Fibroblast of lung (primary cell): ENCODE measurements at places on chromosomes 6 and 20. TPM values are rescaled to one million over a fixed set of nuclear protein-coding genes. Genes with fewer than 3 reads are reported as not detected.

GRCh38 chr6:120545353-120545752, 788.9 kb downstream of the TBC1D32 start:
- no peak overlapping the region for H3K27ac ChIP-seq
- no peak overlapping the region for H3K4me3 ChIP-seq
- H3K36me3 ChIP-seq: no peaks in the 10 kb centered on the region
- H3K4me1 ChIP-seq: no peaks in the 10 kb centered on the region
- H3K27me3 ChIP-seq: no peaks in the 10 kb centered on the region

DNA sequence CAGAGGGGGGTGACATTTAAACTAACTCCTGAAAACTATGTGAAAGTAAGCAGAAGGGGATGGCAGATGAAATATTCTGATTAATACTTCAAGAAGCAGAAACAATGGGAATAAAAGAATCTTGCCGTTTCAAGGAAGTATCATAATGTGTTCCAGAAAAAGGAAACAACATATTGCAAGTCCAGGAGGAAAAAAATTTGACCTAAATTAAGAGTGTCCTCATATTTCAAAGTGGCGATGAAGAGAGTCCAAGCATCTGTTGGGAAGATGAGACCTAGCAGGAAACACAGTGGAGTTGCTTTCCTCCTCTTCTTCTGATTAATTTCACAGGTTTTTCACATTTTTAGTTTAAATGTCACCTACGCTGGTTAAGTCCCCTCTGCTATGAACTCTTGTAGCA, 45.6 kb upstream of the TNFAIP3 start:
- peaks cover 17% of the 10 kb centered on the region for H3K4me1 ChIP-seq
- no peaks in the 10 kb centered on the region for H3K27me3 ChIP-seq
- H3K27ac ChIP-seq: peak overlapping the region; percentile 49
- no peak overlapping the region for H3K4me3 ChIP-seq
- no peaks in the 10 kb centered on the region for H3K36me3 ChIP-seq
- DNase-seq: no peak

DNA sequence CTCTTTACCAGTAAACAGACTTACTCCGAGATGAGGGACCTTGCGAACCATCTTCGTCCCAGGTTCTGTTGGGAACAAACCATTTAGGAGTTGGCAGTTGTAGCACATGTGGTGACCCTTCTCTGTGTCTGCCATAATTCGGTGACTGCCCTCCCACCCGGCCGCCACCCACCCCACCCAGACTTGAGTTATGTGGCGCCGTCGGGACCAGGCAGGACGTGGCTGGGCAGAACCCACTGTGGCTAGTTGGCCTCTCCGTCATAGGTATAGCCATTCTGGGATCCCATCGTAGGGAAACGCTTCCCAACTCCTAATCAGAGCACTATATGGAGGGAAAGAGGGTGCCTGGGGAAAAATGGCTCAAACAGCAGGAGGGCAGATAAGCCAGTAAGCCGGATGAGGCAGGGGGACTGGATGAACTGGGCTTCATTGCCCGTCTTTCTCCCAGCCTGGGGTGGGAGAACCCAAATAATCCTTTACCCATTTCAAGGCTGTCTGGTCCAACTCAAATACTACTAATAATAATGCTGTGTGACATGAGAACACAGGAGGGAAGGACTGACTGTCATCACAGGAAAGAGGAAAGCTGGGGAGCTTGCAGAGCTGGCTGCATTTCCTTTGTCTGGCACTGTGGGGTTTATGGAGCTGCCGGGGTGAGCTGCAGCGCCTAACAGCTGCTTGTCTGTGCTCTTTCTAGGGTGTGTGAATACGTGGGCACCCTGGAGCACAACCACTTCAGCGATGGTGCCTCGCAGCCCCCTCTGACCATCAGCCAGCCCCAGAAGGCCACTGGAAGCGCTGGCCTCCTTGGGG, 73.0 kb upstream of the PBOV1 start:
- no peaks in the 10 kb centered on the region for H3K36me3 ChIP-seq
- no peak overlapping the region for H3K4me3 ChIP-seq
- H3K27me3 ChIP-seq: no peaks in the 10 kb centered on the region
- no peak overlapping the region for H3K27ac ChIP-seq
- DNase-seq: no peak
- H3K4me1 ChIP-seq: no peaks in the 10 kb centered on the region

- H3K36me3 ChIP-seq: no peaks in the 10 kb centered on the region
- no peak overlapping the region for H3K27ac ChIP-seq
- no peak overlapping the region for H3K4me3 ChIP-seq
- no peaks in the 10 kb centered on the region for H3K4me1 ChIP-seq
Measured at GRCh38 chr6:25898289-25898977, 24.4 kb upstream of the SLC17A3 start.

Gene COL11A2
- 0.17 and 0.26 TPM in 2 replicates for total RNA-seq

- no peaks in the 10 kb centered on the region for H3K36me3 ChIP-seq
- no peak overlapping the region for H3K4me3 ChIP-seq
- H3K27me3 ChIP-seq: no peaks in the 10 kb centered on the region
- no peak overlapping the region for H3K27ac ChIP-seq
- no peaks in the 10 kb centered on the region for H3K4me1 ChIP-seq
- DNase-seq: no peak
Measured at GRCh38 chr6:117795234-117795633, 111.8 kb upstream of the SLC35F1 start.

Gene TMEM244
- not detected in 2 replicates for total RNA-seq

GRCh38 chr6:1773700-1774099, 164.0 kb downstream of the FOXC1 start:
- H3K4me3 ChIP-seq: no peak overlapping the region
- peaks cover 9% of the 10 kb centered on the region for H3K4me1 ChIP-seq
- H3K27ac ChIP-seq: no peak overlapping the region
- H3K36me3 ChIP-seq: no peaks in the 10 kb centered on the region
- H3K27me3 ChIP-seq: no peaks in the 10 kb centered on the region

GRCh38 chr6:14386668-14387067, 269.1 kb downstream of the CD83 start:
- H3K4me3 ChIP-seq: no peak overlapping the region
- no peaks in the 10 kb centered on the region for H3K36me3 ChIP-seq
- no peaks in the 10 kb centered on the region for H3K27me3 ChIP-seq
- no peaks in the 10 kb centered on the region for H3K4me1 ChIP-seq

GRCh38 chr20:19347943-19348456, 135.6 kb downstream of the SLC24A3 start:
- DNase-seq: no peak
- no peak overlapping the region for H3K27ac ChIP-seq
- H3K27me3 ChIP-seq: no peaks in the 10 kb centered on the region
- no peak overlapping the region for H3K4me3 ChIP-seq
- H3K4me1 ChIP-seq: no peaks in the 10 kb centered on the region

- H3K4me1 ChIP-seq: peaks cover 10% of the 10 kb centered on the region
- peak overlapping the region; percentile 14 for H3K4me3 ChIP-seq
- H3K36me3 ChIP-seq: no peaks in the 10 kb centered on the region
- H3K27ac ChIP-seq: no peak overlapping the region
Measured at GRCh38 chr6:35719830-35720733, 16.8 kb upstream of the ARMC12 start.

Gene GUCA1A
- total RNA-seq: under 0.01 and 0.33 TPM in 2 replicates

DNA sequence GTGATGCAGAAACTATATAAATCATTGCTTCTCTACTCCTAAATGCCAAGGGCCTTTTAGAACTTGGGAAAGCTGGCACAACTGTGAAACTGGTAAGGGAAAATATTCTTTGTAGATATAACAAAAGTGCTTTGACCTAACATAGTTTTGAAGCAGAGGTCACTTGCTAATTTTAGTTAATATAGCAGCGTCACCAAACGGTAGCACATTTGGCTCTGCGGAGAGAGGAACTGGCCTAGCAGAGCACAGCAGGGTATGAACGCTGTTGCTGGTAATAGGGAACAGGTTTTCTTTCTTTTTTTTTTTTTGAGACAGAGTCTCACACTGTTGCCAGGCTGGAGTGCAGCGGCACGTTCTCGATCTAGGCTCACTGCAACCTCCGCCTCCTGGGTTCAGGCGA, 67.4 kb downstream of the ECT2L start:
- no peak overlapping the region for H3K27ac ChIP-seq
- no peak overlapping the region for H3K4me3 ChIP-seq
- DNase-seq: no peak
- H3K4me1 ChIP-seq: no peaks in the 10 kb centered on the region
- H3K36me3 ChIP-seq: no peaks in the 10 kb centered on the region
- no peaks in the 10 kb centered on the region for H3K27me3 ChIP-seq

DNA sequence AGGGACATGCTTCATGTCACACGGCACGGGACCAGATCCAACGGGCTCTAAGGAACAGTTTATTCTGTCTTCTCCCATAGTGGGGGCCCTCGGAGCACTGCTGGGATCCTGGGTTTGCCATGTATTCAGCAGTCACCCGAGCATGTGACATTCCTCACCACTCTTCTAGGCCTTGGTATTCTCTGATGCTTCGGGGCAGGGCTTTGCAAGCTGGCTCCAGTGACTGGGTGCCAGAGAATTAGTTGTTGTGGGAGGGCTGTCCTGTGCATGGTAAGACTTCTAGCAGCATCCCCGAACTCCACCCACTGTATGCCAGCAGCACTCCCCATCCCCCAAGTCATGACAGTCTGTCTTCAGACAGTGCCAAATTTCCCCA, 5.4 kb downstream of the CCN5 start:
- peaks cover 5% of the 10 kb centered on the region for H3K27me3 ChIP-seq
- peak overlapping the region; percentile 48 for H3K27ac ChIP-seq
- H3K4me3 ChIP-seq: no peak overlapping the region
- peak; percentile 58 for DNase-seq
- H3K4me1 ChIP-seq: peaks cover 16% of the 10 kb centered on the region
- H3K36me3 ChIP-seq: no peaks in the 10 kb centered on the region

GRCh38 chr6:158408013-158408412, 95.7 kb downstream of the TULP4 start:
- H3K4me1 ChIP-seq: peaks cover 8% of the 10 kb centered on the region
- H3K27ac ChIP-seq: peak overlapping the region; percentile 16
- no peak overlapping the region for H3K4me3 ChIP-seq
- DNase-seq: no peak

DNA sequence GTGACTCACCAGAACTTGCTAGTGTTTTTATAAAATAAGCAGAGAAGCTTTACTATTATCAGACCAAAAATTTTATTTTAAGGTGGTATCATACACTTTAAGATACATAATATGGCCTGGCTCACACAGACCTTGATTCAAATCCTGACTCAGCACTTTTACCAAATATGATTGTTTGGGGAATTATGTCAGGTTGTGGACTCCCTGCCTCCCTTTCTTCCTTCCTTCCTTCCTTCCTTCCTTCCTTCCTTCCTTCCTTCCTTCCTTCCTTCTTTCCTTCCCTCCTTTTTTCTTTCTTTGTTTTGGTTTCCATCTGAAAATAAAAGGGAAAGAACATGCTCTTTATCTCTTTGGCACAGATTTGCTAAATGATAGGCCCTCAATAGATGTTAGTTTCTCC, 186.0 kb upstream of the MMS22L start:
- H3K36me3 ChIP-seq: no peaks in the 10 kb centered on the region
- no peak overlapping the region for H3K4me3 ChIP-seq
- no peak overlapping the region for H3K27ac ChIP-seq
- DNase-seq: no peak
- no peaks in the 10 kb centered on the region for H3K4me1 ChIP-seq

- no peak overlapping the region for H3K4me3 ChIP-seq
- peak overlapping the region; percentile 49 for H3K27ac ChIP-seq
- no peaks in the 10 kb centered on the region for H3K27me3 ChIP-seq
- no peaks in the 10 kb centered on the region for H3K36me3 ChIP-seq
Measured at GRCh38 chr6:71250099-71250602, 38.5 kb upstream of the OGFRL1 start.

Gene SPEF1
- under 0.01 and 0.17 TPM in 2 replicates for total RNA-seq

GRCh38 chr6:17957086-17957485, 30.3 kb downstream of the KIF13A start:
- peaks cover 7% of the 10 kb centered on the region for H3K4me1 ChIP-seq
- H3K4me3 ChIP-seq: no peak overlapping the region
- H3K27ac ChIP-seq: no peak overlapping the region
- H3K27me3 ChIP-seq: no peaks in the 10 kb centered on the region
- no peaks in the 10 kb centered on the region for H3K36me3 ChIP-seq
- DNase-seq: no peak

DNA sequence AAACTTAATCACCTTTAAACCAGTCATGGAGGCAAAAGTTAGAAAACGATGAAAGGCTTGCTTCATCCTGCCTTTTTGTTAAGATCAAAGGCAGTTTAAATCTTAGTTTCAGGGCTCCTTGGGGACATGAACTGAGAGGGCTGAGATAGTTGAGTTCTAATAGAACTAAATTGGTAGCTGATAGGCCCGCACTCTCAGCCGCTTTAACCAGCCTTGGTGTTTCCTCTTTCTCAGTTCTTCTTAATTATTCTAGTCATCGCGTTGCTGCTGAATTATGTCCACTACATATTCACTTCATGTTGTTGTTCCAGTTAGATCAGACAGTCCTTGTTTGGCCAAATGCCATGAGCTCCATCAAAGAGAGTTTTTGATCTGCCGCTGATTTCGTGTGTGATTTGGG, 72.5 kb downstream of the ANKS1A start:
- no peak overlapping the region for H3K4me3 ChIP-seq
- no peaks in the 10 kb centered on the region for H3K27me3 ChIP-seq
- no peak for DNase-seq
- no peak overlapping the region for H3K27ac ChIP-seq
- no peaks in the 10 kb centered on the region for H3K36me3 ChIP-seq
- no peaks in the 10 kb centered on the region for H3K4me1 ChIP-seq

DNA sequence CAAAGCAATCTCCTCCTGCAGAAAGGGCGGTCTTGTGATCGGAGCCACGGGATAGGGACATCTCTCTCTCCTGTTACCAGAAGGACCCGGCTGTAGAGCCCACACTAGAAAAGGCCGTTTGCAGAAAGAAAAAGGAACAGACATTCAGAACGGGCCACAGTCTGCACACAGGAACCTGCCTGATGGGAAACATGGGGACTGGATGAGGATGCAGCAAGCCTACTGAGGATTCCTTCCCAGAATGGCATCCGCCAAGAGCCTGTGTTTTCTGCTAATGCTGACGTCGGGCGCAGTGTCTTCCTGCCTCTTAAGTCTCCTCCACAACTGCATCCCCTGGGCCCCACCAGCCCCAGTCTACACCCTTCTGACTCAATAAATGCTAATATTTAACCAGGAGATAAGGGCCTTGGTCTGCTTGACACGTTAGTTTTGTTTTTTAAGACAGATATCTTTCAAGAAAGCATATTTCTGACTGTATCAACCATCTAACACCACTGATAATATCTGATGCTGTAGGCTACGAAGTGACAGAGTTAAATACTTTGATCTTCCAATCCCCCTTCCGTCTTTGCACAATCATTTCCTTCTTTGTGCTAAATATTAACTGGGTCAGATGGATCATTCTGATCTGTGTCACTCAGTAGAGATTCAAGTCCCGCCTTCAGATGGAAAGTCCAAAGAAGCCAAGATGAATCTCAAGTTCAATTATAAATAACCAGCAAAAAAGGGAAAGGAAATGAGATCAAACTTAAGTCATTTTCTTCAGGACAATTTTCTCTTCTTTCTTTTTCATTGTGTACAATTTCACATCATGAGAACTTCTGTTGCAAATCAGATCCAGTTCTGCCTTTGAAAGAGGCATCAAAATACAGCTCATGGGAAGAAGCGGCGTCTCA, 20.7 kb downstream of the FAM50B start:
- DNase-seq: no peak
- H3K4me3 ChIP-seq: no peak overlapping the region
- H3K4me1 ChIP-seq: no peaks in the 10 kb centered on the region
- no peak overlapping the region for H3K27ac ChIP-seq

Gene FAM209B
- not detected in 2 replicates for total RNA-seq

- no peaks in the 10 kb centered on the region for H3K36me3 ChIP-seq
- DNase-seq: peak; percentile 1
- H3K4me1 ChIP-seq: no peaks in the 10 kb centered on the region
Measured at GRCh38 chr6:70124882-70125545, 177.9 kb downstream of the COL9A1 start.

- no peaks in the 10 kb centered on the region for H3K27me3 ChIP-seq
- H3K4me3 ChIP-seq: no peak overlapping the region
- no peak for DNase-seq
- H3K36me3 ChIP-seq: no peaks in the 10 kb centered on the region
Measured at GRCh38 chr6:34839666-34840352, 47.9 kb downstream of the BLTP3A start.
